Caki2 (cell line): ENCODE measurements at places on chromosomes 7 and 10. TPM values are rescaled to one million over a fixed set of nuclear protein-coding genes. Genes with fewer than 3 reads are reported as not detected.

DNA sequence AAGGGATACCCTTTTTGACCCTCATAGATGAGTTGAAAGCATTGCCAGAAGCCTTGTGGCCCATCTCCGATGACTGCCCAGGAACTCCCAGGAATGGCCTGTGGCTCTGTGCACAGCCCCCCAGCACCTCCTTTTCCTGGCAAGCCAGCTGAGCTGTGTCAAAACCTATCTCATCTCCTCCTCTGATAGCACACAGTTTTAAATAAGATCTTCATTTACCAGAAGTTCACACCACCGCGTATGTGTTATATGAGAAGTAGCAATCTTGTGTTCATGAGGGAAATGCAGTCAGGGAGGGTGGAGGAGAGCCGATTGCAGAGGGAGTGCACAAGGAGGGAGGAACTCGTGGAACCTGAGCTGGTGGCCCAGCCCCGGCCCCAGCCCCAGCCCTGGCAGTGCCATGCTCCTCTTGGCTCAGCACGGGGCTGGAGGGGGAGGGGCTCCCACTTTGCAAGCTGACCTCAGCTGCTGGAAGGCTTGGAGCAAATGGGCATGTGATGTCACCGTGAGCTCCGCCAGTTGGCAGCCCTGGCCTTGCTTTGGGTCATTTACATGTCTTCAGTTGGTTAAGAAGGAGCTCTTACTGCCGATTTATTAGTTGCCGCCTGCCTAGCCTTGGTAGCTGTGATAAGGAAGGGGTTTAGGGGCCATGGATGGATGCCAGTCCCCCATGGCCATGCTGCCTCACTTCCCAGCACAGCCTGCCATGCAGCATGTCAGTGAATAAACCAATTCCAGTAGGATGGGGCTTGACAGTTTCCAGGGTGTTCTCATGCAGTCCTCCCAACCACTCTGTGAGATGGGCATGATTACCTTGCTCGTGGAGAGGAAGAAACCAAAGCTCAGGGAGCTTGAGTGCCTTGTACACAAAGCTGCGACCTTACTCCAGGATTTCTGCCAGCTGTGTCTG lies 20.0 kb downstream of the UNC5B start:
- DNase-seq, result no peak

DNA sequence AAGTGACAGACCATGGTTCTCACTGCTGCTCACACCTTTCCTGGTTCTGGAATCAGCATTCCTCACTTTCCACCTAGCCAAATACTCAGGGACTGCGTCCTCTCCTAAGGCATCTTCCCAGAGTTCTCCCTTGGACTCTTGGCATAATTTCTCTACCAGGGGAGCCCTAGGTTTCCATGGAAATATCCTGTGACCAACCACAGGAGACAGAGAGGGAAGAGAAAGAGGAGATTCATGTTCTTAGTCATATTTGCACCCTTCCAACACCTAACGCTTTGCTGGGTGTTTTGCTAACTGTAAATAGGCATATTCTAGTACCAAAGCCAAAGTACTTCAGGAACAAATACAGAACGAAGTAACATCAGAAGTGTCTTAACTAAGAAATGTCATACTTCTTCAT lies 28.6 kb downstream of the DENND11 start:
- DNase-seq, result no peak

DNA sequence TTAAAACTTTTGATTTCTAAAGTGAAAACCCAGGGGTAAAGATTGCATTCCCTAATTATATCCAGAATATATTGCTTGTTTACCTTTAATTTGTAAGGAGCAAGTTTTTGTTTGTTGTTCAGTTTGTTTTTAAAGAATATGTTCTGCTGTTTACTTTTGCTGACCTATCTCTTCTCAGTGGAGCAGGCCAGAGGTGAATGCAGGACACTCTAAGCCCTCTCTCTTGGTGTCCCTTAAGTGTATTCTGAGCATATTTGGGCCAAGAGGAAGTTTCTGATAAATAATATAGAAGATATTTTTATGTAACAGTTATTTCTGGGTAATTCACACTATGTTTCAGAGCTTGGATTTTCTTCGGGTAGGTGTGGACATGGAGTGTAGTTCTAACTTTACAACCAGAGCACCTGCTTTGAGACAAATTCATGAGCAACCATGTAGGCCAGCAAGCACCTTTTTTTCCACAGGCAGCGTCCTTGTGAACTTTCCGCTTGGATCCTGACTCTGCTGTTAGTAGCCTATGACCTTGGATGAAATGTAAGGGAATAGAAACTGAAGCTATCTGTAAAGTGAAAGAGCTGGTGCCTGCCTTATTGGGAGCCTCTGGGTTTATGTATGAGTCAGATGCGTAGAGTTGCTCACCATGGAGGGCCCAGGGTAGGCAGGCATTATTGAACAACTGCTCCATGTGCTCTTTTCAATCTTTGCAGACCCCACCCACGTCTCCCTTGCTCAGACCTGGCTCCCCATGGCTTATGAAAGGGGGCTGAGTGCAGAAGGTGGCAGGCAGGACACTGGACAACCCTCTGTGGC lies 16.1 kb downstream of the OGDH start:
- DNase-seq, result no peak

- no peak for DNase-seq
These were observed 65.2 kb upstream of the EMX2 start for GRCh38 chr10:117477211-117477947.

DNA sequence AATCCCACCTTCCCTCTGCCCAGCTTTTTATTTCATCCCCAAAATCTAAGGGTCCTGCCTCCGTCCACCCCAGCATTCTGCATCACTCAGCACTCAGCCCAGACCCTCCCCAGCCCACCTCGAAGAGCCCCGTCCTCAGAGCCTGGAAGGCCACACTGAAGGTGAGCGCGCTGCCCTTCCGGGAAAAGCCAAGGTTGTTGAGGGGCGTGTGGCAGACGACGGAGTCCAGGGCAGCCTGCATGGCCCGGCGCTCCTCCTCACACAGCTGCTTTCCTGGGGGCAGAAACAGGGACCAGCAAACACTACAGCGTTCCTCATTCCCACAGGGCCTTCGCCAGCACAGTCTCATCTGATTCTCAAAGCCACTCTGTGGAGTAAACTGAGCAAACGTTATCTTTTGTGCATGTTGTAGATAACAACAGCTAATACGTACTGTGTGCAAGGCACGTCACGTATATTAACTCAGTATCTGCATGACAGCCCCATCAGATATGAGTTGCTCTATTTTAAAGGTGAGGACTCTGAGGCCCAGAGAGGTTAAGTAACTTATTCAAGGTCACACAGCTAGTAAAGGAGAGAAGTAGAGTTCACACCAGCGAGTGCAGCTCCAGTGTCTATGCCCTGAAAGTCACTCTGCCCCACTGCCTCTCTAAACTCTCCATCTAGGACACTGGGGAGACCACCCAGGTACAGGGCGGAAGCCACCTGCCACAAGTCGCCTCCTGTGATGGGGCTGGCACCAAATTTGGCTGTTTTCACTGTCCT lies 2.8 kb downstream of the TRAPPC14 start:
- no peak for DNase-seq

GRCh38 chr7:98836811-98837629 lies 32.8 kb downstream of the TMEM130 start:
- peak; percentile 44 for DNase-seq

GRCh38 chr7:39709768-39710311 lies 86.5 kb downstream of the RALA start:
- DNase-seq, result no peak

GRCh38 chr7:2643386-2644219 lies 11.8 kb downstream of the TTYH3 start:
- DNase-seq, result no peak

Gene NKX1-2
- not detected in 2 replicates for total RNA-seq

Gene CCL24
- not detected in 2 replicates for total RNA-seq

Gene GRIFIN
- not detected in 2 replicates for total RNA-seq

Gene NEBL
- 5.4 and 7.4 TPM in 2 replicates for total RNA-seq

Gene ANKRD61
- total RNA-seq, result not detected in 2 replicates
